NCI-H510A treated with DMSO at 0.1 percent for 48 hours (cell line): ENCODE measurements at places on chromosomes 16 and 17.
A peak's percentile ranks its signal among the peaks of the same experiment; 100 is the strongest.

DNA sequence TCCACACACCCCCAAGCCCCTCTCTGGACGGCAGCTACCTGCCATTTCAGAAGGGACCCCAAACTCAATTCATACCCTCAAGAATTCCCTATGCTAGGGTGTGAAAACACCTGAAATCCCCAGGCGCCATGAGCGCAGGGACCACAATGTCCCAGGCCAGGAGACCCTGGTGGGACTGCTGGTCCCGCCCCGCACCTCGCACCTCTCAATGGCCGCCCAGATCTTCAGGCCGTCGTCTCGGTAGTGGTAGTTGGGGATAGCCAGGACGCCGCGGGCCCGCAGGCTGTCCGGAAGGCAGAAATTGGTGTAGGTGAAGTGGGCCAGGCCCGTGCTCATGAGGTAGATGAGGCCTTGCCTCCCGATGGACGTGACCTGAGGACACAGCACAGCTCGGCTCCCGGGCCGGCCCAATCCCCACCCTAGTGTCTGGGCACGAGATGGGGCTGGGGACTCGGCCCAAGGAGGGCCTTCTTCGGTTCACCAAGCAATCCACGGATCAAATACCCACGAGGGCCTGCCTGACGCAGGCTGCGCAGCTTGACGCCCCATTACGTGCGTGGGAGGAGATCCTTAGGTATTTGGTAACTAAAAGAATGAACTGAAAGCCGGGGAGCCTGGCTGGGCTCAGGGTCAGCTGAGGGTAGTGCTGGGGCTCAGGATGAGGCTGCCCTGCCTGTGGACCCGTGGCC lies 9.2 kb downstream of the ALOXE3 start:
- no peak for DNase-seq

DNA sequence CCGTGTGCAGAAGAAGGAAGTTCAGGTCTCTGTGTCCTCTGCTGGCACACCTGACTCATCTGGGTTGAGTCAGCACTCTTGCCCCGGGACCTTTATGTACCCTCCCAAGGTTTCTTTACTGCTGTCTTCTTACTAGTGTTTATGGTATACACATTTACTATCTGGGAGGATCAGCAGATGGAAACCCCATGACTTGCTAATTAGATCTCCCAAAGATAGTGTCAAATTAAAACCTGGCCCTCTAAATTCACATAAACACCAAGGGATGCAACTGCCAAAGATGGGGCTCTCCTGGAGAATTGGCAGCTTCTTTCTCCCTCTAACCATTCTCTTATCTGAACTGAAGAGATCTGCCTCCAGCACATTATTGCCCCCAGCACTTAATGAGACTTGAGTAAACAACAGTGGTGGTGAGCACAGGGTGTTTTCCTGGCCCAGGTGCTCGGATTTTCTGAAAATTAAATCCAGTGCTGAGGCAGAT lies 718.1 kb upstream of the SOX9 start:
- DNase-seq: peak; percentile 86

GRCh38 chr17:61376931-61377838 lies 22.5 kb upstream of the TBX2 start:
- DNase-seq: no peak

- no peak for DNase-seq
Measured at GRCh38 chr16:2424061-2425007, 4.9 kb upstream of the CCNF start.

DNA sequence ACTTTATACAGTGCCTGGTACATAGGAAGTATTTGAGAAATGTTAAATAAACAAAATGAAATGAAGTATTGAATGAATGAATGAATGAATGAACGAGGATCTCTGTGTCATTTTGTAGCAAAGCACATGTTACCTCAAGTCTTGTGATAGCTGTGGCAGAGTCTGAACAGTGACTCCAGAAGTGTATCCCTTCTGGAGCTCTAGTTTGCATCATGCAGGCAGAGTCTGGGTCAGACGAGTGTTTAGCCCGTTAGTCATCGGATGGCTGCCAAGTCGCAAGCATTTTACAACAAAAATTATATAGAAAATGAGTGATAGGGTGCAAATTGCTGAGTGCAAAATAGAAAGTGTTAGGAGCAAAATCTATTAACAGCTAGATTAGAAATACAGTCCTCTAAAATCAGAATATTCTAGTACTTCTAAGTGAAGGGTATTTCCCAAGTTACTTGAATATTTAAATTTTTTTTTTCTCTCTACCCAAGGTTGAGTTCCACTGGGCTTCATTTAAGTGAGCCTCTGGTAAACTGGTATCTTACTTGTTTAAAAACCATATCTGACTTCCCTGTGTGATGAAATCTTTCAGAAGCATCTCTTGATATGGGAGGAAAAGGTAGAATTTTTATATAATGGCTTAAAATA lies 113.3 kb downstream of the FTO start:
- DNase-seq: no peak

- no peak for DNase-seq
Measured at GRCh38 chr17:43040655-43041054, 15.6 kb downstream of the RND2 start.

DNA sequence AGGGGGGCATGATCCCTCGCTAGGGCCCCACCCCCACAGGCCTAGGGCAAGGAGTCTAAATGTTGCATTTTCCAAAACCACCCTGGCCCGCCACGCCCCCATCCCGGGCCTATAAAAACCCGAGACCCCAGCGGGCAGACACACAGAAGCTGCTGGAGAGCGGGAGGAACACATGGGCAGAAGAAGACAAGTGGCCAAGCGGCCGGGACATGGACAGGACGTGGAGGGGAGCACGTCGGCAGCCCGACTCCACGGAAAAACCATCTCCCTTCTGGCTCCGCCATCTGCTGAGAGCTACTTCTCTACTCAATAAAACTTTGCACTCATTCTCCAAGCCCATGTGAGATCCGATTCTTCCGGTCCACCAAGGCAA lies 34.1 kb upstream of the ENPP7 start:
- DNase-seq: no peak

GRCh38 chr17:19264681-19265080 lies 27.5 kb downstream of the EPN2 start:
- no peak for DNase-seq

- no peak for DNase-seq
Measured at GRCh38 chr17:36598951-36599401, 2.4 kb upstream of the MRM1 start.

DNA sequence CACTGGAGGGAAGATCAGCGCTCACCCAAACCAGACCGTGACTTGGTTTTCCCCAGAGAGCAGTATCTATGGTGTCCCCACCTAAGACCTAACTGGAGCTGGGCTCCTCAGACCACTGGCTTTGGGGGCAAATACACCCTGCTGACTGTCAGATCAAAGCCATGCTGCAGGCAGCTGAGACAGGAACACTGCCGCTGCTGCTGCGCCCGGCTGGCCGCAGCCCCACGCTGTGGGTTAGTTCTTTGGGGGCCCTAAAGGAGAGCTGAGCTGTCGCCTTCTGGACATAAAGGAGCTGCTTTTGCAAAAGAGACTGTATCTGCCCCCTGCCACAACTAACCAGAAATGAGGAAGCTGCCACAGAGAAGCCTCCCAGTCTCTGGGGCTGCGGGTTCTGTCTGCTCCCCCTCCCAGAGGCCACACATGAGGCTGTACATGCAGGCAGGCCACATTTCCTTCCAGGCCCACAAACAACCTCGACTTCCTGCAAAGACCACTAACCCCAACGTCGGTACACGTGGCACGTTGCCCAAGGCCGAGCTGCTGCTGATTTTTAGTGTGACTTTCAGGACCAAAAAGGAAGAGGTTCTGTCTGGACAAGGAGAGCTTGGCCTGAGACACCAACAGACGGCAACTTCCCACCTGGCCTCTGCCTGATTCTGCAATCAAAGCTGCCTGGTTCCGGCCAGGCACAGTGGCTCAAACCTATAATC lies 18.2 kb upstream of the ABR start:
- DNase-seq: no peak

- no peak for DNase-seq
Measured at GRCh38 chr17:34308371-34308770, 10.9 kb upstream of the CCL8 start.

DNA sequence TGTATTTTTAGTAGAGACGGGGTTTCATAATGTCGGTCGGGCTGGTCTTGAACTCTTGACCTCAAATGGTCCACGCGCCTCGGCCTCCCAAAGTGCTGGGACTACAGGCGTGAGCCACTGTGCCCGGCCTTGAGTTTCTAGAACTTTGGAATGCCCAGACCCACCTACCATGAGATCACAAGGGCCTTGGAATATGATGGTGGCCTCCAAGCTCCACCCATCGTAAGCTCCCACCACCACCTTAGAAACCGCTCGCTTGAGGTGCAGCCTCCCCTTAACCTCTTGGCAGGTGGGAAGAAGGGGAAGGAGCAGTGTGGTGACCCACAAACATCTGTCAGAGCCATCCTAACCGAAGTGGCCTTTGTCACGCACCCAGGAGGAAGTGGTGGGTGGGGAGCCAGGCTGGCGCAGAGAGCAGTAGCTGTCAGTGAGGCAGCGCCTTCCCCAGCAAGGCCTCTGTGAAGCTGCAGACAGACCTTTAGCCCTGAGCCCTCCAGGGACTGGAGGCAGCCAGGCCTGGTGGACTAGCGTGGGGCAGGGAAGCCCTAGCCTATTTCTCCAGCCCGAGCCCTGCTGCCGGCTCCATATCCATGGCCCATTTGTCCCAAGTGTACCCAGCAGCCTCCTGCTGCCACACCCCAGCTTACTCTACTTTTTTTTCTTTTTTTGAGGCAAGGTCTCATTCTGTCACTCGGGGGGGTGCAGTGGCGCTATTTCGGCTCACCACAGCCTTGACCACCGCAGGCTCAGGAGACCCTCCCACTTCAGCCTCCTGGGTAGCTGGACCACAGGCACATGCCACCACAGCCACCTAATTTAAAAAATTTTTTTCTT lies 13.1 kb upstream of the SEPHS2 start:
- no peak for DNase-seq

DNA sequence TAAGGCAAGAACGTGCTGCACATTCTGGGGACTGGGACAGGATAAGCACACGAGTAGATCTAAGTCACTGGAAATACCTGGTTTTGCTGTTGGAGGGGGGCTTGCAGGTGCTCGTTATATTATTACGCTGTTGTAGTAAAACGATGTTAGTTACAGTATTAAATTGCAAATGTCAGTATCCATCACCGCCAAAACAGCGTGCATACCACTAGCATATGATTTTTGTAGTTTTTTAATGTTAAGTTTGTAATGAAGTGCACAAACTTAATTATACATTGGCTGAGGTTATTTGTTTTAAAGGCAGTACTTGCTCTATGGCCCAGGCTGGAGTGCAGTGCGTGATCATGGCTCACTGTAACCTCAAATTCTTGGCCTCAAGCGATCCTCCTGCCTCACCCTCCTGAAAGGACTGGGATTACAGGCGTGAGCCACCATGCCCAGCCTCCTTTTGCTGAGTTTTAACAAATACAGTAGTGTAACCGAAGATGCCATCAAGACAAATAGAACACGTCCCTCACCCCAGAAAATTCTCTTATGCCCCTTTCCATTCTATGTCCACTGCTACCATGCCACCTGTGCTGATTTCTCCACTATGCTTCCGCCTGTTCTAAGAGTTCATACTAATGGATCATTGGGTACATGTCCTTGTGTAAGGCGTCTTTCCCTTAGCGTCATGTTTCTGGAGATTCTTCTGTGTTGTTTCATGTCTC lies 20.7 kb upstream of the CSNK1D start:
- DNase-seq: no peak

GRCh38 chr16:65153365-65154105 lies 31.7 kb upstream of the CDH11 start:
- DNase-seq: no peak

DNA sequence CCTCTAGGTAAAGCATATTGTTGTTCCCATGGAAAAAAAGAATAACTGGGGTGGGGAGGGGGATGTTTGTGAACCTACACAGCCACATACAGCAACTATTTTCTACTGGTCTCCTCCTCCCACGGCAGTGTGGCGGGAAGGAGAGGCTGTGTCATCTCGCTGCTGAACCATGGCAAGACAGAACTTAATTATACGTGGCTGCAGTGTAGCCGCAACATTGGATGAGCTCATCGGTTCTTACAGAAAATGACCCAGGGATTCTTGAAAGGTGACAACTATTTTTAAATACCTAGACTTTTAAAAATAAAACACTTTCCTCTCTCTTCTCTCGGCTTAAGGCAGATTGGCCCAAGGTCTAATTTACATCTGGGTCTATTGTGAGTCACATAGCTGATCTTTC lies 19.8 kb upstream of the TEKT3 start:
- DNase-seq: no peak

DNA sequence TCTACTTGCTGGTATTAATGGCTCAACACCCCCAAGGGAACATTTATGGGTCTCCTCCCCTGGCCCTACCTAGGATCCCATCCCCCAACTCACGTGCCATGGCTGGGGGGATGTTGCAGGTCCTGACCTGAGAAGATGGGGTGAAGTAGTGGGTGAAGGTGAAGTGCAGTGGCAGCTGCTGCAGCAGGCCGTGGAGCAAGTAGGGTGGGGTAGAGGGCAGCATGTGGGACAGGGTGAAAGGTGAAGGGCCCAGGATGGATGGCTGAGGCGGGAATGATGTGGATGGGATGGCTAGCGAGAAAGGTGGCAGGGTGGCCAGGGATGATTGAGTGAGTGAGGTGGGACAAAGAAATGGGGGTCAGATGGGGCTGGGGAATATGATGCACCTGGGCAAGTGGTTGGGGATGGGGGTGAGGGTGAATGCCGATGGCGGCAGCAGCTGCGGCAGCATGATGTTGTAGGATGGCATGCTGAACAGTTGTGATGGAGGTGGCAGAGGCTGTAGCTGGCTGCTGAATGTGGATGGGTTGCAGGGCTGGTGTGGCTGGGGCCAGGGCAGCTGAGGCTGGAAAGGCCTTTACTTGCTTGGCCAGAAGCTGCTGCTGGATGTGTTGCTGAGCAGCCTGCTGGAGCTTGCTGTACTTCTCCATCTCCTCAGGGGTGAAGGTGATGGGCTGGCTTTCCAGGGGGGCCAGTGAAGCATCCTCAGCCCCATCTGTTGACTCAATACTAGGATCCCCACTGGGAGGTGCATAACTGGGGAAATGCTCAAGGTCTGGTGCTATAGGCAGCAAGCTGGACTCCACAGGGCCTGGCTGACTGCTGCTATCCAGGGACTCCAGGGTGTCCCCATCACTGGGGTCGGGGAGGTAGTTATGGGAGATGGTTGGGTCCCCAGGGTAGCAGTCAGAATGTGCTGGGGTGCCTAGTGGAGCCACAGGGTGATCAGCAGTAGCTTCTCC lies 8.3 kb upstream of the ITGA2B start:
- no peak for DNase-seq

DNA sequence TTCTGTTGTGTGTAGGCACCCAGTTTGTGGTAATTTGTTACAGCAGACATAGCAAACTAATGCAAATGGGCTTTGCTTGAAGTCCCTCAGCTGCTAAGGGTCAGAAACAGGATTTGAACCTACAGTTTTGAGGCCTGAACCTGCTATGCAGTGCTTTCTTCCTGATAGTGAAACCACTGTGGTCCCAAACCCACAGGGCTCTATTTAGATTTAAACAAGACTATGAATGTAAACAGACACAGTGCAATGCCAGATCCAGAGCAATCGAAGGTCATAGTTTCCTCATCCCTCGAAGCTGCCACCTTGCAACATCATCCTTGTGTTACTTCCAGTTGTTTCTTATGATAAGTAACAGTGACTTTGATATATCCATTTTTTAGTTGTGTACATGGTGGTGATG lies 630.2 kb downstream of the WWOX start:
- no peak for DNase-seq
